ENCODE measurements at places on chromosomes 13 and 19.

- no peak for DNase-seq
These were observed 1.9 kb upstream of the FXYD7 start for GRCh38 chr19:35140962-35141836.

- DNase-seq = no peak
These were observed 761.5 kb downstream of the EFNB2 start for GRCh38 chr13:105773863-105774538.

DNA sequence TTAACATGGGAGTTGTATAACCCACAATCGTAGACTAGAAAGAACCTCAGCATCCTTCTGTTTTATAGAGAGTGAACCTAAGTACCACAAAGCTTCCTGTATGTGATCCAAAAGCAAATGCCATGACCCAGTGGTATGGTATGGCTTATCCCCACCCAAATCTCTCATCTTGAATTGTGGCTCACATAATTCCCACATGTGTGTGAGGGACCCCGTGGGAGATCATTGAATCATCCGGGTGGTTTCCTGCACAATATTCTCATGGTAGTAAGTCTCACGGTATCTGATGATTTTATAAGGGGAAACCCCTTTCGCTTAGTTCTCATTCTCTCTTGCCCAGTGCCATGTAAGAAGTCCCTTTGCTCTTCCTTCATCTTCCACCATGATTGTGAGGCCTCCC is 587.9 kb downstream of the LMO7 start:
- DNase-seq = no peak

DNA sequence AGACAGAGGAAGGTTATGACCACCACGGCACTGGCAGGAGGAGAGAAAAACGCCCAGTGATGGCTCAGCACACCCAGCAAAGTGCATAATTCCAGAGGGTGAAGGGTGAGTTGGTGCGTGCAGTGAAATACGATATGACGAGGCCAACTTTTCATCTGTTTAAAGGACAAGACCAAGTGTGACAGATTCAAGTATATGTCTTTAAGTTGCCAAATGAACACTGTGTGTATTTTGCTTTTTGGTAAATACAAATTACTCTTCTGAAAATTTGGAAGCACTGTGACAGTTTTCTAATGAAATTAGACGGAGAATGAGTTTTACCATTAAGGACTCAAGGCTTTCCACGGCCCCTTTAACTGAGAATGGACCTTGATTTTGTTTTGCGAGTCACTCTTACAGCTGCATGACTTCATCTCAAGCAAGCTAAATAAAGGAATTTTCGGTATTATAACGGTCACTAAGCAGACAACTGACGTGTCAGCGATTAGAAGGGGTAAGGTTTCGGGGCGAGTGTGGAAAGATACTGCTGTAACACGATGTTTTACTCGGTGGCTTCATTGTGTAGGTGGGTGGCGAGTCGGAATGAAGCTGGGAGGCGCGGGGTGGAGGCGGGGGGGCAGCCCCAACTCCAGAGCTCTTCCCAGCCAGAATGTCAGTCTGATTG is 22.8 kb downstream of the COL4A2 start:
- DNase-seq = no peak

GRCh38 chr13:101455863-101456262 is 3.4 kb downstream of the ITGBL1 start:
- DNase-seq = no peak

- DNase-seq = peak; percentile 56
These were observed 1244.2 kb upstream of the MIR17HG start for GRCh38 chr13:90103099-90103784.

GRCh38 chr13:110560601-110561343 is 750 bp downstream of the RAB20 start:
- DNase-seq = no peak

GRCh38 chr13:37385248-37385647 is 213.3 kb downstream of the POSTN start:
- no peak for DNase-seq

DNA sequence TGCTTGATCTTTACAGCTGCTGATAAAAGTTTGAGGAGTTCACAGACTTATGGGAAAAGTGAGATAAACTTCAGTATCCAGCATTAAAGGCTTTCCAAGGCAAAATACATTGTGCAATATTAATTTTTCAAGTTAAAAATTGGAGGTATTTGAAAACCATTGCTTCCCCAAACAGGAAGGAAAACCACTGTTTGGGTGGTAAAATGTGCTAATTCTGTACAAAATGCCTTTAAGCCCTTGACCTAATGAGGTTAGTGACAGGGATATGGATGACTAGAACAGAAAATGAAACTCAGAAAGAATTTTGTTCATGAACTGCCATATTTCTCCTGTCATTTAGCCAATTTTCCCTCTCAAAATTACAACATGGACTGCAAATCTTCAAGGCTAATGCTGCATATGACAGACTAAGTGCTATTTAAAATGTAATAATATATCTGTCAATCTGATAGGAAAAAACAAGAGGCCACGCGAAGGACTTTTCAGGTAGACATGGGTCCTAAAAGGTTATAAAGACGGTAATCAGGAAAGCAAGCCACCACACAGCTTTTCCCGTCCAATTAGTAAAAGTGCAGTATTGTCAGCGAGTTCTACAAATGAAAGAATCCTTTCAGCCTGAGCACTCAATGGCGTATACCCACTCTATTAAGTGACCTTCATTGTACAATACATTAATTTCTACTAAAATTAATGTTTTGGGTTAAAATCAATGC is 212.8 kb downstream of the ENOX1 start:
- DNase-seq = no peak

GRCh38 chr13:86020351-86021002 is 221.3 kb upstream of the SLITRK6 start:
- DNase-seq = no peak

DNA sequence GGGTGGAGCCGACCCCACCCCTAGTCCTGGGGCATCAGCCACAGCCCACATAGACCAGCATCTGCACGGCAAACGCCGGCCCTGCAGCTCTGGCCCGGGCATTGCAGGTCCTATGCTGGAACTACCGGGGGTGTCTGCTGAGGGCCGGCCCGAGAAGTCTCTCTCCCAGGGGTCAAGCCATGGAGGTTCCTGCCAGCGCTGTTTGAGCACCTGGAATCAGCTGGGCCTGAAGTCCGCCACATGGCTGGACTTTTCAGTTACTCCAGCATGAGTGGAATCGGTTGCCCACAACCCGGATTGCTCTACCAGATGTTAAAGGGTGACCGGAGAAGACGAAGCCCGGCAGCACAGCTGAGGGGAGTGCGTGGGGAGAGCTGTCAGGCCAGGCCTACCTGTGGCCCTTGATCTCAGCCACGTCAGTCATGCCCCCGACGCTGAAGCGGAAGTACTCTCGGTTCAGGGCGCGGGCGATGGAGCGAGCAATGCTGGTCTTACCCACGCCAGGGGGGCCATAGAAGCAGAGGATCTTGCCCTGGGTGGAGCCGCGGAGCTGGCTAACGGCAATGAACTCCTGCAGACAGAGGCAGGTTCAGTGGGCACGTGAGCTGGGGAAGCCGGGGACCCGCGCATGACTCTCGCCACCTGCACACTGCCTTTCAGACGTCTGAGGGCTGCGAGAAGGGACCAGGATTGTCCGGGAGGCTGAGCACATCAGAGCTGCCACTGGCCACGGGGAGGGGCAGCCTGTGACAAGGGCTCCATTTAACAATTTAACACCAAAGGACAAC is 8.7 kb downstream of the RPL36 start:
- DNase-seq = no peak

DNA sequence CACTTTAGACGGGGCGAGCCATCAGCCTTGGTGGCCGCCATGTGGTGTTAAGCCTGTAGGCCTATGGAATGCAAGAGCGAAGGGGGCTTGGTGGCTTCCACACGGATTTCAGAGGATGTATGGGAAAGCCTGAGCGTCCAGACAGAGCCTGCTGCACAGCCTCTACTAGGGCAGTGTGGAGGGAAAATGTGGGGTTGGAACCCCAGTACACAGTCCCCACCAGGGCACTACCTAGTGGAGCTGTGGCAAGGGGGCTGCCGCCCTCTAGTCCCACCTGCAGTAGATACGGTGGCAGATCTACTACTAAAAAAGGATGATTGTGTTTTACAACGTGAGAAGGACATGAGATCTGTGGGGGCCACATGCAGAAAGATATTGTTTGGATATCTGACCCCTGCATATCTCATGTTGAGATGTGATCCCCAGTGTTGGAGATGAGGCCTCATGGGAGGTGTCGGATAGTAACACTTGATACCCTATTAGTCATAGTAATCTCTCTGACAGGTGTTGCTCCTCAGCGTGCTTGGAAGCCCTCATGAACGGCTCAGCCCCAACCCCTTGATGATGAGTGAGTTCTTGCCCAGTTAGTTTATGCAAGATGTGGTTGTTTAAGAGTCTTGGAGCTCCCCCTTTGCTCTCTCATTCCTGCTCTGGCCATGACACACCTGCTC is 45.6 kb downstream of the LHFPL6 start:
- peak; percentile 27 for DNase-seq

GRCh38 chr13:76043874-76044273 is 407.7 kb downstream of the LMO7 start:
- no peak for DNase-seq

DNA sequence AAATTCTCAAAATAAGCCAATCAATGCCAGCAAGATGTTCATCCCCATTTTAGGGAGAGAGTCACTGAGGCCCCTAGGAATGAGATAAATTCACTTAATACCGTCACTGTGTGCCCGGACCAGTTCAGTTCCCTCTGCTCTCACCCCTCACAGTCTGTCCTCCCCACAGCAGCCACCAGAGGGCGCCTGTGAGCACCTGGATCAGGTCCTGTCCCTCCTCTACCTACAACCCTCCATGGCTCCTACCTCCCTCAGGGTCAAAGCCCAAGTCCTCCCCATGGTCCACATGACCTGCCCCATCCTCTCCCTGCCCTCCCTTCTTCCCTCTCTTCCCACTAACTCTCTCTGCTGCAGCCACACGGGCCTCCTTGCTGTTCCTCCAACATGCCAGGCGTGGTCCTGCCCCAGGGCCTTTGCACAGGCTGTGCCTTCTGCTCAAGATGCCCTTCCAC is 42.0 kb upstream of the NFIC start:
- no peak for DNase-seq

DNA sequence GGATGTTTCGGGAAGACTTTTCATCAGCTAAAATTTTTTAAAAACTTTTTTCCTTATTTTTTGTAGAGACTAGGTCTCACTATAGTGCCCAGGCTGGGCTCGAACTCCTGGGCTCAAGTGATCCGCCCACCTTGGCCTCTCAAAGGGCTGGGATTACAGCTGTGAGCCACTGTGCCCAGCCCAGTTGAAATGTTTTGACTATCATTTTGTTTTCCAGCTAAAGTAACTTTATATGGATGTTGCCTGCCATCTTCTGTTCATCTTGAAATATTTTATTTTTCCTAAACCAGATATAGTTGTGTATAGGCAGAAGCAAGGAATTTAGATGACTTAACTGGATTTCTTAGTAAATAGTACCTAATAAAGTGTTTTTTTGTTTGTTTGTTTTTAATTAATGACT is 7.0 kb downstream of the CAB39L start:
- DNase-seq = no peak

GRCh38 chr19:29670255-29670654 is 5.0 kb downstream of the PLEKHF1 start:
- DNase-seq = no peak

DNA sequence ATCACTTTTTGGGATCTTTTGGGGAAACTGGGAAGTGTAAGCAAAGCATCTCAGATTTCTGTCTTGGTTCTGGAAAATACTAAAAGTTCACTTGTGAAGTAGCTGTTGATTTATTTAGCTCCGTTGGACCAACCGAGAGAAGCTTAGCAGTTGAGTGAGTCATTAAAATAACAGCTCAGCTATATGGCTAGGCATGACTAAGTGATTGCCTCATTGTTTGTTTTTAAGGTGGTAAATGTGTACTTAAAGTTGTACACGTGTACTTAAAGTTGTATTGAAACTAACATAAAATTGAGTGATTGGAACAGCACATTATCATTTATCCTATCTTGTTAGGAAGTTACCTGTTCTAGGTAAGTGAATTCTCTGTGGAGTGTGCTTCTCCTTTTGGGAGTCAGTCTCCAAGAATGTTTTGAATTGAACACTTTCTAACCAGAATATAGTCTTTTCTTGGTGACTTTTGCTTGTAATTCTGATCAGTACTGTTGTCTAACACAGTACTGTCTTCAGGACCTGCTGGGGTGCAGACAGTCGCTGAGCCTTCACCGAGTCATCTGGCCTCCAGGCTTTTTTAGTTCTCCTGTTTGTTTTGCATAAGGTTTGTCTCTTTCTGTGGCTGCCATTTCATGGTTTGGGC is 2.9 kb upstream of the DCUN1D2 start:
- DNase-seq = no peak

DNA sequence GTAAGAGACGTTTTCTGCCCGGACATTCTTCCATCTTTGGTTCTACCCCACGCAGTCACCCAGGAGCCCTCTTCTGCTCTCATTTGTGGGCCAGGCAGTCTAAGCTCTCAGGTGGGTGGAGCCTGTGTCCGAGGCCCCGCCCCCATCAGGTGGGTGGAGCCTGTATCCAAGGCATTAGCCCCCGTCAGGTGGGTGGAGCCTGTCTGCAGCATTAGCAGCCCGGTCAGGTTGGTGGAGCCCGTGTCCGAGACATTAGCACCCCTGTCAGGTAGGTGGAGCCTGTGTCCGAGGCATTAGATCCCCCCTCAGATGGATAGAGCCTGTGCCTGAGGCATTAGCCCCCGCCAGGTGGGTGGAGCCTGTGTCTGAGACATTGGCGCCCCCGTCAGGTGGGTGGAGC is 45.5 kb upstream of the C13orf46 start:
- DNase-seq = no peak

GRCh38 chr13:112905990-112906641 is 62.9 kb upstream of the MCF2L start:
- DNase-seq = no peak

DNA sequence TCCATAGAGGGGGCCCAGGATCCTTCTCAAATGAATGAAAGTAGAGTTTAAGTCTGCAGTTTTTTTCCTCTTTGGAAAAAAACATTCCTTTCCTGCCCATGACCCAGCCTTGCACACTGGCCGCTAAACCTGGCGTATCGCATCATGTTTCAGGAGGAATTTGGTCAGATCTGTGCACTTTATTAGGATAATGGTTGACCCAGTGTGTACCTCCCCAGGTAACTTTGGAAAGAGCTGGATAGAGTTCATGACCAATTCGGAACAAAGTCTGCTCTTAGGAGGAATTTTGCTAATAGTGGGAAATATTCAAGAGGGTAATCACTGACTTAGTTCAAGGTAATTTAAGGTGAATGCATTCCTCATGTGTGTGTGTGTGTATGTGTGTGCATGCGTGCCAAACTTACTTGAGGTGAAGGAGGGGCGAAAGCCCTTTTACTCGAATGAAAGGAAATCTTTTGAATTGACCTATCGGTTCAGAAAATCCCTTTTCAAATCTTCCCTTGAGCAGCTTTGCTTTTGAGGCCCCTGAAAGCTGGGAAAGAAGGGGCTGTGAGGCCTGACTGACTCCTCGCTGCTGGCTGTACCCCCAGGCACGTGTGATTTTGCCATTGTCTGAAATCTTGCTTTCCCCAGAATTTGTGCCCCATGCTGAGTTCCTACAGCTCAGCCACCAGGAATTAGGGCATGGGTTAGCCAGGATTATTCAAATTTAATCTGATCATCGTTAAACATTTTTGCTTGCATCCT is 46.3 kb downstream of the SIPA1L3 start:
- DNase-seq = no peak

- DNase-seq = no peak
These were observed 1.7 kb upstream of the FAM83E start for GRCh38 chr19:48616491-48617056.

- DNase-seq = no peak
These were observed 154.8 kb downstream of the ABCC4 start for GRCh38 chr13:95146486-95146885.

- DNase-seq = no peak
These were observed 23.5 kb upstream of the SLC15A1 start for GRCh38 chr13:98775844-98776598.

GRCh38 chr19:3589439-3589838 is 4.2 kb downstream of the GIPC3 start:
- DNase-seq = no peak

GRCh38 chr13:66154976-66155375 is 1075.2 kb downstream of the PCDH9 start:
- no peak for DNase-seq
